ENCODE measurements at places on chromosomes 13 and 19.

GRCh38 chr13:101412076-101412475, 4.2 kb downstream of the NALCN start:
- DNase-seq = no peak

- DNase-seq = no peak
These were observed 13.6 kb downstream of the SPC24 start for GRCh38 chr19:11141937-11142527.

GRCh38 chr19:35056513-35057063, 15.1 kb downstream of the HPN start:
- no peak for DNase-seq

DNA sequence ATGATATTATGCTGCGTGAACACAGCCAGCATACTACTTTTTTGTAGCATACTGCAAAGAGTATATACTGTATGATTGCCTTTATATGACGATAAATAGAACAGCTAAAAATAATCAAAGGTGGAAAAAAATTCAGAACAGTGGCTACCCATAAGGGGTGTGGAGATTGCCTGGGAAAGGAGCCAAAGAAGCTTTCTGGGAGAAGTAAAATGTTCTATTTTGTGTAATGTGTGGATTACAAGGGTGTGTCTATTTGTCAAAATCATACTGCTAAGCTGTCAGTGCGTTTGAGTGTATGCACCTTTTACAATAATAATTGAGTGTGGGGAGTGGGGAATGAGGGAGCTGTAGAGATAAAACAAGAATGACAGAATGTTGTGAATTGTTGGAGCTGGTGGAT, 45.2 kb upstream of the MTIF3 start:
- no peak for DNase-seq

DNA sequence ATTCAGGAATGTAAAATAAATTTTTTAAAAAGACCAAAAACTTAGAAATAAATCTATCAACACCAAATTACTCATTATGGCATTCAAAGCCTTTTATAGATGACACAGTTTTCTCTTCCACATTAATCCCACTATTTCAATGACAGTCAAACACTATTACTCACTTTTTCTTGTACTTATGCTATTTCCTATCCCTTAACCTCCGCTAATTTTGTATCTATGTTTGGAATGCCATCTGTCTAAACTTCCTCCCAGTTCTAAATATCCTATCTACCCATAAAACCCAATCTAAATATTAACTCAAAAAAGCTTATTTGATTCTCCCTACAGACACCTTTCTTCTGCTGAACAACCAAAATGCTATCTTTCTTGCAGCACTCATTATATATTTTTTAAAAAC, 203.5 kb downstream of the ENOX1 start:
- DNase-seq = no peak

DNA sequence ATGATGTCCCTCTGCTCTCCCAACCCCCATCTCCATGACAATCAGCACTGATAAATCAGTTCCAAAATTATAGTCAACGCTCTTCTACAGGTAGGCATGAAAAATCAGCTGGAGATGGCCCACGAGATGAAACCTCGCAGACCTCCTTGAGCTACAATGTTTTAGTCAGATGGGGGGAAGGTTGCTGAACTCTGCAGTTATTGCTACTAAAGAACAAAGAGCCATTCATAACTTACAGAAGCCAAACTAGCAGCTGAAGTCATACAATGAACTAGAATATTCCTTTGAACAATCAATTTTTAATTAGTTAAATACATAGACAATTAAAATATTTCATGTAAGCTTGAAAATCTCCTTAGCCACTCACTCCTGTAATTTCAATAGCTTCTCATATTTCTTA, 179.2 kb downstream of the NHLRC3 start:
- no peak for DNase-seq
